ENCODE measurements at places on chromosomes 13 and 19.

- no peak for DNase-seq
These were observed 50.7 kb upstream of the AKAP11 start for GRCh38 chr13:42221121-42221765.

- no peak for DNase-seq
These were observed 17.9 kb downstream of the DOCK9 start for GRCh38 chr13:98959786-98960605.

- peak; percentile 4 for DNase-seq
These were observed 64.5 kb upstream of the WDFY2 start for GRCh38 chr13:51519771-51520216.

DNA sequence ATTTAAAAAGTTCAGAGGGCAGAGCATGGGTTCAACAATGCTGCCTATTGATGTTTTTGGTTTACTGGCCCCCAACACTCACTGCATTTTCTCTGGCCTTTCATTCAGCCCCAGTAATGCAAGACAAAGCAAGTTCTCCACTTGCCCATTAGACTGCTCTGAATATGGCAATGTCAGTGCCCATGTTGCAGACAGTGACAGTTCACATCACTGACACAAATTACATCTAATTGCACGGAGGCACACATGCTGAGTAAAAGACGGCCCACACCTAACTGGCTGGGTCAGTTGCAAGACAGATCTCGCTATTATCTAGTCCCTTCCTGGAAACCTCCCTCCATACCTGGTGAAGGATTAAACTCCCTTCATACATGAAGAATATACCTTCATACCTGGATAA lies 54.0 kb downstream of the ENOX1 start:
- DNase-seq: no peak

DNA sequence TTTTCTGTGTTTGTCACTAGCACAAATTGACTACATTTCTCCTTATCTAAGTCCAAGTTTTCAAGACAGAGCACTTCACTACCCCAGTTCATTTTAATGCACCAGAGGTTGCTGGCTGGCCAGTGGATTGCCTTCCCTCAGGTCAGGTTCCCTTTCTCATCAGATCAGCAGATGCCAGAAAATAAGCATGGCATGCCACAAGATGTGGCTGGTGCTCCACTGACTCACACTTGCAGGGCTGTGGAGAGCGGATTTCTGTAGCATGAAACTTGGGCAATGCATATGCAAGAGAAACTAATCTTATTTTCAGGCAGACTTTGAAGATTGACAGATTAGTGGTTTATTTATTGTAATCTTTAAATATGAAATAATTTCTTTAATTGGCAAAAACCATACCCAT lies 79.5 kb downstream of the RUBCNL start:
- no peak for DNase-seq

DNA sequence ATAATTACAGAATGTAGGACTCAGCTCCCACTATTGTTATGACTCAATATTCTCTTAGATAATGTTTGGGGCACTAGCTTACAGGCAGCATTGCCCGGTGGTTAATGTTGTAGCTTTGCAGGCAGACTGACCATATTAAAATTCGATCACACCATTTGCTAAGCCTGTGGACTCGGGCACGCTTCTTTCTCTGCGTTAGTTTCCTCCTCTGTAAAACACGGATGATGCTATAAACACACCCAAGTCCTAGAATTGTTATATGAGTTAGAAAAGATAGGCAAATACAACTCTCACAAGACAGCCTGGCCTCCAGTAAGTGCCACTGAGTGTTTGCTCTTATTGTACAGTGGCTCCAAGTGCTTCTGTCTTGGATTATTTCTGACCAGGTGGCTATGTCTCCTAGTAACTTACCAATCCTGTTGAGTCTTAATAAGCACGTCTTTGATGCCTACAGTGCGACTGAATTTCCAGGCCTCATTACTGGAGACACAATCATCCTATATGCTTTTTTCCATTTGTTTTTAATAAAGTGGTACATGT lies 50.0 kb upstream of the ALOX5AP start:
- no peak for DNase-seq

- no peak for DNase-seq
These were observed at the start of gene LRRC8E for GRCh38 chr19:7888145-7888825. LRRC8E (plus strand) TSS chr19:7888510; CDS start chr19:7895604, 7,094 bp downstream.

- peak; percentile 79 for DNase-seq
These were observed 358.9 kb downstream of the DLEU7 start for GRCh38 chr13:50484472-50485113.

DNA sequence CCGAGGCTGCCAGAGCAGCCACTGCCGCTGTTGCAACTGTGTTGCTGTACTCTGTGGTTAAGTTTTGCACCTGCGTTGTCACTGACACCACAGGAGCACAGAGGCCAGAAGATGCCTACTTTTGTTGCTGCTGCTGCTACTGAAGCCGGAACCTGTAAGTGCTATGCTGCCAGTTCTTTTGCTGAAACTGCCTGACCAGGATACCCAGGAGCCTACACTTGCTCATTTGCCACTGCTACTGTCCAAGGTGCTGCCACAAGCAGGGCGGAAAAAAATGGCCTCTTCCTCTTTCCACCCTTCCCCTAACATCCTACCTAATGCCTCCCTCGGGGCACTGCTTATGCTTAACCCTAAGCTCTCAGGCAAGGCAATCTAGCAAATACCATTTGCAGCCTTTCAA lies 29.0 kb upstream of the NBEA start:
- no peak for DNase-seq

DNA sequence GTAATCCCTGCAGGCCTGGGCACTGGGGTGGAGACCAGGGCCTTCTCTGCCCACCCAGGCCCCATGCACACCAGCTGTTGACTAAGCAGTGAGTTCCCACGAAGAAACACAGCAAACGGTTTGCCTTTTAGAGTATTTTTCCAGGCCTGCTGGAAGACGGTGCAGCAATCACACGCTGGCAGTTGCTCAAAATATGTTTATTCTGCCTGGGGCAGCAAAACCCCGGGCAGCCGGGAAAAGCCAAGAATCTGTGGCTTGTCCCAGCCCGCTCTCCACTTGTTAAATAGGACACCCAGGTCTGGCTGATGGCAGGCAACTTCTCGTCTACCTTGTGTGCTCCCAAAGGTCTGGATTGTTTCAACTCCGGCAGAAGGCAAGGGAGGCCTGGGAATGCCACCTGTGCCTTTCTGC lies 40.8 kb downstream of the GGACT start:
- no peak for DNase-seq

DNA sequence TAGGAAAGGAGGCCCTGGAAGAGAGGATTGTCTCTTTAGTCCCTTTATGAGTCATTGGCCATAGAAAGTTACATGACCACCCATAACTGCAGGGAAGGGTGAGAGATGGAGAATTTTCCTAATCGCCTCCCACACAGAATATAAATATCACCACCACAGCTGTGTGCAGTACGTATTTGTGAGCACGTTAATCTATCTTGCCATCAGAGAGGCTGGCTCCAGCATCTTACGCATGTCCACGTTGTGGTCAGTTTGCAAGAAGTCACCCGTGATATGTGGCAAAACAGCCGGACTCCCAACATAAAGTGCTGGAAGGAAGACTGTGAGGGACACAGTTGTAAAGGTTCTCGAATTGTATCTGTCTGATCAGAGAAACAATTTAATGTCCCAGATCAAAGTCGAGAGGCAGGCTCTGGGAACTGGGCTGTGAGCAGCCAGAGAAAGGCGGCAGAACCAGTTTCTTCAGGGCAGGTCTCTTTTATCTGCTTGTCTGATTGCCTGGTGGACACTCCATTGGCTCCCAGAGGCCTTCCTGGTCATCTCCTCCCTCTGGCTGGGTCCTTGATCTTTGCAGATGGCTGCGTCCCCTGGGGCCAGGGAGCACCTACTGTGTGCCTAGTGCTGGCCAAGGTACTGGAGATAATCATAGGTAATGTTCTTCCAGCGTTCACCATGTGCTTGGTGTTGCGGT lies 74.9 kb downstream of the SIPA1L3 start:
- no peak for DNase-seq

DNA sequence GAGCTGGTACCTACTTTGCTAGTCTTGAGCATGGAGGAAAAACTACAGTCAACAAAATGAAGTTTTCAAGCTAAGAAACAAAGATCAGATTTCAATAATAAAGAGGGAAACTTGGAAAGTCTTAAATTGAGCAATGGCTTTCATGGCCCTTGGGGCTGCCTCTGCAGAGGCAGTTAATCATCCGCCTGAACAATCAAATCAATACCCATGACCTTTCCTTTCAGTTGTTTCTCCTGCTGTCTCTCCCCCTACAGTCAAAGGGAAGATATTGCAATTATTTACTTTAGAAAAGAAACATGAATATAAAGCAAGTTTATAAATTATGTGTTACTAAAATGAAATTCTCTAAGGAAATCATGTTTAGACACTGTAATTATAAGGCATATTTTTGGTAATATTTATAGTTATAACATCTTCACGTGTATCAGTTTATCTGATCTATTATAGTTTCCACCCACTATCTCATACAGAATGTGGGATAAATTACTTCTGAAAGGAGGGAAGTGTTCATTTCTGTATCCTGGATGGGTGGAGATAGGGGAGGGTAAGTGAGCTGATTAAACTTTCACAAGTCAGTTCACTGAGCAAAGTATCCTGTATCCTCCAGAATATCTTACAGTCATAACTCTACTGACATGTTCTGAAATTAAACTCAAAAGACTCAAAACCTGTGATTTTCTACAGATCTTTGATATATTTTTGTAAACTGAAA lies 72.4 kb upstream of the TSC22D1 start:
- DNase-seq: no peak

GRCh38 chr13:25840931-25841330 lies 210.9 kb downstream of the SHISA2 start:
- DNase-seq: no peak

DNA sequence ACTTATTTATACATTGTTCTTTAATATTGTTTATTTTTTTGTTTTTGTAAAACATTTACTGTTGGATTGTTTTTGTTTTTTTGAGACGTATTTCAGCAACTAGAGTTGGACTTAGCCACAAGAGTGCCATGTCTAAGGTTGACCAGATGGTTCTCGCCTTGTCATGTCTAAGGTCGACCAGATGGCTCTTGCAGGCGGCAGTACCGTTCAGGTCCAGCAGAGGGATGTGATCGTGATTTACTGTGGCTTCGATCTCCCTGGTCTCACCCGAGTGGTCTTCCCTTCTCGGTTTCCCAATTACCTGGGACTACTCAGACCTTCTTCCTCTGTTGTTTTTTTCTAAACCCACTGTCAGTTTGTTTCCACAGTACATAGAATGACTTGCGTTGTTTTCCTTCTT lies 1438.6 kb downstream of the UQCRFS1 start:
- no peak for DNase-seq

DNA sequence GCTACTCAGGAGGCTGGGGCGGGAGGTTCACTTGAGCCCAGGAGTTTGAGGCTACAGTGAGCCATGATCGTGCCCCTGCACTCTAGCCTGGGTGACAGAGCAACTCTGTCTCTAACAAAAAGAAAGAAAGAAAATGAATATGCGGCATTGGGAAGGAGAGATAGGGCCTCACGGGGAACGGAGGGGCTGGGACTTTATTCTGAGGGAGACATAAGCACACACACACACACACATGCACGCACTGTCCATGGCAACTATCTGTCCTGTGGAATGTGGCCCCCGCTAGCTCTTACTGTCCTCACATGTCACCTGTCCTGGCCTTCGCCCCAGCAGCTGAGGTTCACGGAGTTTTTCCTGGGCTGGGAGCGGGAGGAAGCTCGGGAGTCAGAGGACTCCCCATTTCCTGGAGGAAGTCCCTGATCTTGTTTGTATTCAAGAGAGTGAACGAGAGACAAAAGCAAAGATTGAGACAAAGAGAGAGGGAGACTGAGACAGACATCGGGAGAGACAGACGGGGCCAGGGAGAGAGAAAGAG lies 654 bp downstream of the STAP2 start:
- no peak for DNase-seq

DNA sequence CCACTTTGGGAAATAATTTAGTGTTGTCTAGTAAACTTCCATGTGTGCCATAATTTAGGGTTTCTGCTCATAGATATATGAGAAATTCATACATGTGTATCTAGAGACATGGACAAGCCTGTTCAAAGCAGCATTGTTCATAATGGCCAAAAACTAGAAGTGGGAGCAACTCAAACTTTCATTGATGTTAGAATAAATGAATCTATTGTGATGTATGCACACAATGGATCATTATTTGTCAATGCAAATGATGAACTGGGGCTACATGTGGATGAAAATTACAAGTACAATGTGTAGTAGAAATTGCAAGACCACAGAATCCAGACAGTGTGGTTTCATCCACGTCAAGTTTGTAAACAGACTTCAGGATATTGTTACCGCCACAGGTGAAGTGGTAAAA lies 284.7 kb downstream of the SLC7A1 start:
- DNase-seq: peak; percentile 83

- DNase-seq: no peak
These were observed 3.5 kb upstream of the FOSB start for GRCh38 chr19:45464274-45464673.

DNA sequence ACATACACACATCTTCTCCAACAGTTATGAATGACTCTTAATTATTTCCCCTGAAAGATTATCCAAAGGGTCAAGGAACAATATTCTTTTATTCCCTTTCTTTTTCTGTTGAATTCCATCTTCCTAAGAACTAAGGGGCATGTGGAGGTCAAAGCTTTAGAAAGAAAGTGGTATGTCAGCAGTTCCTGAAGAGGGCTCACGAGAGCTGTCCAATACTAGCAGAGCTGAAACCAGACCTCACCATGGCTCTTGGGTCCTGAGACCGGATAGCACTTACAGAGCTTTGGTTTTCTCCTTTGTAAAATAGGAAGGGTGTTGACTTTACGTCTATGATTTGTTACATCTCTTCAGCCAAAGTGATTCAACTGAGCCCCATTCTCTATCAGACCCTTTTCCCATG lies 109.8 kb upstream of the FREM2 start:
- DNase-seq: no peak

DNA sequence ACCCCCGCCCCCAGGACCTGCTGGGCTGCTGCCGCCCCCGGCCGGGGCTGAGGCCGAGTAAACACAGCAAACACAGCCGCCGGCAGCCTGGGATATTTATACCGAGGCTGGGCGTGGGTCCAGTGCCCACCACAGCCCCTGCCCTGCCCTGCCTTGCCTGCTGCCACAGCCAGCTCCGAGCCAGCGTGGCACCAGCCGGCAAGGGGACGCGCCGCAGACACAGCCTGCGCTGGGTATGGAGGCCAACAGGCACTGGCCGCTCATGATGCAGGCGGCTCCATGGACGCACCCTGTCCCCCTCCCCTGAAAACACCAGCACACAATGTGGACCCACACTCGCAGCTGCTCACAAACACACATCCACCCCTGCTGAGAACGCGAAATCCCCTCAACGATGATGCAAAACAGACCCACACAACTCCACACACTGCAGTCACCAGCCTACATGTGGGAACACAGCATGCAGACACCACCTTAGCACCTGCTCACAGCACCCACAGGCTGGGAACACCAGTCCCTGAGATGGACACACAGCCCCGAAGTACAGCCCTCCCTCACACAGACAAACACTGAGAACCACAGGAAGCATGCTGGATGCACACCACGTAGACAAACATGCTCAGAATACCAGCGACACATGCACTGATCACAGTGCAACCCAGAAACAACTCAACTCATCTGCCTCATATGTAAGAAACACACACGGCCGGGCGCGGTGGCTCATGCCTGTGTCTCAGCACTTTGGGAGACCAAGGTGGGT lies 16.2 kb downstream of the CCDC97 start:
- no peak for DNase-seq
